ENCODE measurements at places on chromosomes 6 and 20.
A peak's percentile ranks its signal among the peaks of the same experiment; 100 is the strongest.

- DNase-seq: no peak
Measured at GRCh38 chr6:83430611-83431544, at the start of gene ME1. Gene ME1 (minus strand): TSS chr6:83431051. CDS start chr6:83430954, 97 bp downstream.

DNA sequence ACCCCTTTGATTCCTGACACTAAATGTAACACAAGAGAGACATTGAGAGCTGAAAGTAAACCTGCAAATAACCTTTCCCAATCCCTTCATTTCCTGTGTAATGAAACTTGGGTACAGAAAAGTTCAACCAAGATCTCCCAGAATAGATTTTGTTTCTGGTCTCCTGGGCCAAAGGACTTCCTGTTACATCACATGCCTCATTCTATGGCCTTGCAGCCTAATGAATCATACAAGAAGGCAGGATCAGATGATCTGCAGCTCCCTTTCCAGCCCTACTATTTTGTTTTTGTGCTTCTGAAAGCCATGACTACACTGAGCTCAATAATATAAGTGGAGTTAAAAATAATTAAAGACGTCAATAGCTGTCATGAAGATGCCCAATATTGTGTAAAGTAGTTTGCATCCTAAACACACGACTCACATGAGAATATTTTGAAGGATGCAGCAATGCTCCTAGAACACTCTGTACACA lies 73.4 kb upstream of the NOX3 start:
- DNase-seq: peak; percentile 75

- no peak for DNase-seq
Measured at GRCh38 chr6:107330168-107330567, 129.2 kb downstream of the PDSS2 start.

DNA sequence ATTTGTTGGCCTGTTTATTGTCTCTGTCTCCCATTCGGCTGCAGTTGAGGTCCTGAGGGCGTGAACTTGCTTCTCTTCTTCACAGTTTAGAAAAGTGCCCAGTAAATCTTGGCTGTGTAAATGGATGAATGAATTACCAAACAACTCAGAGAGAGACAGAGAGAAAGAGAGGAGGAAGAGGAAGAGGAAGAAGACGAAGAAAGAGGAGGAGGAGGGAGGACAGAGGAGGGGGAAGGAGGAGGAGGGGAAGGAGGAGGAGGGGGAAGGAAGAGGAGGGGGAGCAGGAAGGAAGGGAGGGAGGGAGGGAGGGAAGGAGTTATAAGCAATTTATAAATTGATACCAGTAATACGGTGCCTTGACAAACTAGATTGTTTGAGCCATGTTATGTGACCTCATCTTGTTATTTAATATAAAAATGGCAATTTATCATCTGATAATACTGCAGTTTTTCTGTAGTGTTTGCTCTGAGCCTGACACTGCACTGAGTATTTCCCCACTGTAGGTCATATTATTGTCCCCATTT lies 18.7 kb downstream of the HCK start:
- DNase-seq: no peak

DNA sequence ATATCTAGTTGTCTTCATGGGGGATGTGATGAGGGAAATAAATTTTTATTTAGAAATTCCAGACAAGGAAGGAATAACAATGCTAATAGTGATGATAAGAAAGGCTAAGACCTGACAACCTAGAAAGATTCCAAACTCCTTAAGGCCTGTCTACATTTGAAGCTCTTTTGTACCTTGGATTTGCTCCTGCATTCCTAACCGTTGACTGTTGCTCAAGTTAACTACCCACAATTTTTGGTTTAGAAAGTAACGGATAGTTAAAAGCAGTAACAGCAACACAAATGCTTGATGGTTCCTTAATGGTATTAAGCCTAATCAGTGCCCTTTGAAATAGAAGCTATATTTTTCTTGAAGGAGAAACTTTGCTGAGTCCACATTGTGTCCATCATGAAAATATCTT lies 52.9 kb downstream of the TRMT11 start:
- DNase-seq: no peak

DNA sequence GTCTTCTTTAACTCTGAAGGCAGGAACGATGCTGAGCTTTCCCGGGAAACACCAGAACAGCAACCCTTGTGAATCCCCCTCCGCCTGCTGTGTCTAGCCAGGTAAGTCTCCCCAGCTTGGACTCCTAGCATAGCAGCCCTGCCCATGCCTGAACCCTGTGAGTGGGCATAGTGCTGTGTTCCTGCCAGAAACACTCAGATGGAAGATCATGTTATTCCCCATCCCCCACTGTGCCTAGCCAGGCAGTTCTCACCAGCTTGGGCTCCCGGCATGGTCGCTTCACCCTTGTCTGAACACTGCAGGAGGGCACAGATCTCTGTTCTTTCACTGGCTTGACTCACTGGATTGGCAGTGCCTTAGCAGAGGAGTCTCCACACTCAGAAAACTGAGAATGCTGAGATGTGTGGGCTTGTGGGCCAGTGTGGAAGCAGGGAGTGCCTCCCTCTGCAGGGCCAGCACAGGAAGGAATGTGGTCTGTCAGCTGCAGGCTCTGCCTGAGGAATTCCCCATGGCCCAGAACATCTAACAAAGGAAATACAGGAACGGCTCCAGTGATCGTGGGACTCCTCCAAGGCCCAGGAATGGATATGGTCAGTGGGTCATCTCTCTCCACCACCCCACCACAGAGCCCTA lies 440.1 kb upstream of the ADGRB3 start:
- DNase-seq: no peak

GRCh38 chr6:89727501-89727900 lies 89.0 kb upstream of the LYRM2 start:
- DNase-seq: peak; percentile 76

GRCh38 chr6:75788894-75789293 lies 39.9 kb downstream of the MYO6 start:
- no peak for DNase-seq

GRCh38 chr6:26122402-26122792 lies 35.2 kb downstream of the HFE start:
- no peak for DNase-seq

DNA sequence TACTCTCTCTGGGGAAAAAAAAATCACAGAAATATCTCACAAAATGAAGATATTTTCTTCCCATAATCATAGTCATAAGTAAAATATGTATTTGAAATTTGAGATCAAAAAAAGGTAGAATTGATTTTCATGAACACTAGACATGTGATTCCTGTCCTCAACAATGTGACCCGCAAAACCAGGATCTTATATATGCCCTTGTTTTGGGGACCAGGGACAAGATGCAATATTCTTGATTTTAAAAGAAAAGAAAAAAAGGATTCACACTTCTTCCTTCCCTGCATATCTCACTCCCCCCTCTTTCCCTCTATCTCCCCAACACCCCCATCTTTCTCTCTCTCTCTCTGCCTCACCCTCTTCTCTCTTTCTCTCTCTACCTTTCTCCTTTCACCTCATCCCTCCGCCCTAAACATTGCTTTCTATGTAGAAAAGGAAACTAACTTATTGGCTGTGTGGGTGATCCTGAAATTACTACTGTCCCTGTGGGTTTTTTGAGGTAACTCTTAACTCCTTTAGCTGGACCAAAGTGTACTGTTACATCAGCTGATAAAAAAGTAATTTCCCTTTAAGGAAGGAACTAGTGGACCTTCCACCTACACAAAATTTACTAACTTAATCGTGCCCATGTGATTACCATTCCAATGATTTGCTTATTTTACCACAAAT lies 85.6 kb downstream of the AIG1 start:
- DNase-seq: no peak

DNA sequence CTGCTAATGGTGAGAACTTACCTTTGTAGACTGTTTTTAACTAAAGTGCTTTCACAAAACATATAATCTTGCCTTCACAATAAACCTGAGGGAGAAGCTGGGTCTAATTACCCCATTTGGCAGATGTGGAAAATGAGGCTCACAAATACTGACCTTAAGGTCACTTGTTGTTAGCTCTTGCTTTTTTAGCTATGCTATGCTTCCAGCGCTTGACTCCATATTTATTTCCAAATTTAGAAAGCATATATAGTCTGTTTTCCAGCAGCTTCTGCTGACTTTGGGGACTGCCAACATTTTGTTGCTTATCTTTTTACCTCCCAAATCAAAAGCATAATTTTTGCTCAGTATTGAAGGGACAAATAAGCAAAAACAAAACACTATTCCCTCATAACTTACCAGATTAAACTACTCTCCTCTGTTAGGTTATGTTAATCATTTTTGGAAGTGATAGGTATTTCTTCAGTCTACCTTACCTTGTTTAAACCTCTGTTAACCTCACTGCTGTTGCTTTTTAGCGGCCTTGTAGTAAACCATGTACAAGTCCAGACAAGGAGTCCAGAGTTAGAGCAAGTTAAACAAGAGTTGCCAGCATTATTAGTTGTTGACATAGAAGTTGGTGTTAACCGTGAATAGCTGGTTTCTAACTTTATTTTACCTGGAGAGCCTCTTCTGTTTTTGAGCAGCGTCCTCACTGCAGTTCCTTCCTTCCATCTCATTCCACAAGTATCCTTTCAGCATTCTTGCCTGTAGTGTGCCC lies 4.9 kb upstream of the BTBD3 start:
- DNase-seq: no peak

DNA sequence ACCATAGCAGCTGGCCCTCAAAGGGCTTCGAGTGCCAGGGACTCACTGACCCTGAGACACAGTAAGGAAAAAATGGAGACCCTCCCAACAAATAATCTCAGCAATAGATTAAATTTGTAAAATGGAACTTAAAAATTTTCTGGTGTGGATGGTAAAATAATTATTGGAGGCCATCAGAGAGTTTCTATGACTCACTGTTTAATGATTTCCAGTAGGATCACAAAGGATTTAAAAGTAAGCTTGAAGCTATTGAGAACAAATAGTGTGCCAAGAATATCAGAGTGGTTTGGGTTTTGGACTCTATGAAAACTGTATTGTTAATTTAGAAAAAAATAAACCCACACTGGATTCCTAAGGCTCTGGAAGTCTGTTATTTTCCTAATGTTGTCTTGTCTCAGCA lies 115.2 kb upstream of the AKIRIN2 start:
- no peak for DNase-seq

DNA sequence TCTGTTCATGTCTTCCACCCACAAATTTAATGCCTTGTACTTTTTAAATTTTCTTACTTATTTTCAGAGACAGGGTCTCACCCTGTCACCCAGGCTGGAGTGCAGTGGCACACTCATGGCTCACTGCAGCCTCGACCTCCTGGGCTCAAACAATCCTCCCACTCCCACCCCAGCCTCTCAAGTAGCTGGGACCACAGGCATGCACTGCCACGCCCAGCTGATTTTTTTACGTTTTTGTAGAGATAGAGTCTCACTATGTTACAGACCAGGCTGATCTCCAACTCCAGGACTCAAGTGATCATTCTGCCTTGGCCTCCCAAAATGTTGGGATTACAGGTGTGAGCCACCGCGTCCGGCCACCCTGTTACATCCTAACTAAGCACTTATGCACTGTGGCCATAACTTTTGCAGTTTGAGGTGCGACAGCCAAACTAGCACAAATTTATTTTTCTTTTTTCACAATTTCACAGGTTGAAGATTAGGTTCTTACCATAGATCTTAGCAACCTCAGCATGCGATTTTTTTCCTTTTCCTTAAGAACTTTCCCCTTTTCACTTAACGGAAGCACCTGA lies 92.1 kb downstream of the EPB41L2 start:
- no peak for DNase-seq

- DNase-seq: peak; percentile 5
Measured at GRCh38 chr6:68633972-68634725, 933 bp upstream of the ADGRB3 start.

DNA sequence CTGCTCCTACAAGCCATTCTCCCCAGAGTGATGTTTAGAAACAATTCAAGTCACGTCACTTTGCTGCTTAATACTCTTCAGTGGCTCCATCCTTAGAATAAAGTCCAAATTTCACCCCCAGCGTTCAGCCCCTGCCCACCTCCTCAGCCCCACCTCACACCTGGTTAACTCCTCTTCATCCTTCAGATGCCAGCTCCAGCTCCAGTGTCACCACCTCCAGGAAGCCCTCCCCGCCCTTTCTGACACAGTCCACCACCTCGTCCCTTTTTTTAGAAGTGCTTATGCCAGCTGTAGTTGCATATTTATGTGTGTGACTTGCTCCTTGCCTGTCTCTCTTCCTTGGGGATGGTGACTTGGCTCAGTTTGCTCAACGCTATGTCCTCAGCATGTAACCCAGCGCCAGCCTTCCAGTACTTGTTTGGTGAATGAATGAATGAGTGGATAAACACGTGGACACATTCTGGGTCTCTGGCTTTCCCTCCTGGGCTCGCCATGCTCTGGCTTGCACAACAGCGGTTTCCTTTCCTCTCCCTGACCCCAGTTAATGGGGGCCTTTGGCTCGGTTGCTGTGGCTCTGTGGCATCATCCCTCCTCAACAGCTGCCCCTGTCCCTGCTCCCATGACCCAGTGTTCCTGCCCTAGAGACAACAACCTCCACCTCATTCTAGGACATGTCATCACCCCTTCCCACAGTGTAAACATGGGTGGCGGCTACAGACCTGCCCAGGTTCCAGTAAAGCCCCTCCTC lies 3.7 kb upstream of the IP6K3 start:
- DNase-seq: no peak

GRCh38 chr20:21147593-21147992 lies 21.7 kb downstream of the KIZ start:
- DNase-seq: no peak

DNA sequence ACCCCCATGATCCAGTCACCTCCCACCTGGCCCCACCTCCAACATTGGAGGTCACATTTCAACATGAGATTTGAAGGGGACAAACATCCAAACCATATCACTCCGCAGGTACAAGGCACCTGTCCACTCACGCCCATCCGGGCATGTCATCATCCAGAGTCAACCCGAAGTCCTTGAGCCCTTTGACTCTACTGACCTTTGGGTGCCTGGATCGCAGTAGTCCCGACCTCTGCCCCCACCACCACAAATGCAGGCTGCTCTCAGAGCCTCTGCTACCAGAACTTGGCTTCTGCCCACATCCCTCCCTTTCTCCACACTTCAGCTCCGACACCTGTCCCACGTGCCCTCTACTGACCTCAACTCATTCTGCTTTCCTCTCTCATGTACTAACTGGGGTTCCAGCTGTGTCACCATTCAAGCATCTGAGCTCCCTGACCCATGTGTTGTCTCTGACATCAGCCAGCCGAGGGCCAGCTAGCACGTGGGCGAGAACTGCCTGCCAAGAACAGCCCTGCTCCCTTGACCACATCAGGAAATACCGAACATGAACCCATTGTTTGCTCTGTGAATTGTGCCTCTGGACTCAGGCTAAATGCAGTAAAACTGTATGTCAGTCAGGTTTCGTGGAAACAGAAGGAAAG lies 498.3 kb upstream of the SULF2 start:
- peak; percentile 70 for DNase-seq

- DNase-seq: no peak
Measured at GRCh38 chr6:157723376-157723775, 99.7 kb upstream of the SNX9 start.

- no peak for DNase-seq
Measured at GRCh38 chr6:41098366-41098765, 25.6 kb downstream of the NFYA start.

DNA sequence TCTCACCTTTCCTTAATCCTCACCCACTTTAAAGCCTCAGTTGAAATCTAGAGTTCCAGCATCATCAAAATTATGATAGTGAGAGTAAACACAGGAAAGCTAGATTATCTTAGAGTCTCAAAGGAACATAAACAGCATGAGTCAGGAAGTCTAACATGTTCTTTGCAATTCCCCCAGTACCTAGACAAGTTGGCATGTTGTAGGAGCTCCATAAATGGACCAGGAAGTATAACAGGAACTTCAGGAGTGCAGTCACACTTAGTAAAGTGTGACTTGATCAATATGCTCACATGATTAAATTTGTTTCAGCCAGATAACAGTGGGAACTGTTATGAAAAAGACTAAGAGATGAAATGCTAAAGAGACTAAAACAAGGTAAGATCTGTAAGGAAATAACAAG lies 834.4 kb downstream of the EYS start:
- no peak for DNase-seq

- DNase-seq: no peak
Measured at GRCh38 chr6:126233192-126233591, 106.7 kb upstream of the CENPW start.
